ENCODE measurements at places on chromosomes 13 and 19.

DNA sequence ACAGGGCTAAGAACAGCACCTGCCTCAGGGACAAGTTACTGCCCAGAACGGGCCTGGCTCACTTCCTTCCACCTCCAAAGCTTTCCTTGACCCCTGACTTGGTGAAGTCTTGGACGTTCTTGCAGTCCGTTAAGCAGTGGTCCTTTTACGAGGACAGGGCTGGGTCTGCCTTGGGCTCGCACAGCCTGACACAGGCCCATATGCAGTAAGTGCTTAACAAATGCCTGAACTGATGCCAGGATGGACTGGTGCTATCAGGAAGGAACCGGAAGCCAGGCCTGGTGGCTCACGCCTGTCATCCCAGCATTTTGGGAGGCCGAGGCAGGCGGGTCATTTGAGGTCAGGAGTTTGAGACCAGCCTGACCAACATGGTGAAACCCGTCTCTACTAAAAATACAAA lies 1.8 kb upstream of the PLK5 start:
- no peak for DNase-seq

- no peak for DNase-seq
Observed at GRCh38 chr13:44770951-44771350, 194.8 kb upstream of the TSC22D1 start.

- no peak for DNase-seq
Observed at GRCh38 chr13:78309497-78310180, 293.7 kb downstream of the POU4F1 start.

GRCh38 chr13:71254384-71254783 lies 612.6 kb downstream of the DACH1 start:
- DNase-seq = no peak

GRCh38 chr13:26618726-26619125 lies 61.2 kb downstream of the WASF3 start:
- no peak for DNase-seq

DNA sequence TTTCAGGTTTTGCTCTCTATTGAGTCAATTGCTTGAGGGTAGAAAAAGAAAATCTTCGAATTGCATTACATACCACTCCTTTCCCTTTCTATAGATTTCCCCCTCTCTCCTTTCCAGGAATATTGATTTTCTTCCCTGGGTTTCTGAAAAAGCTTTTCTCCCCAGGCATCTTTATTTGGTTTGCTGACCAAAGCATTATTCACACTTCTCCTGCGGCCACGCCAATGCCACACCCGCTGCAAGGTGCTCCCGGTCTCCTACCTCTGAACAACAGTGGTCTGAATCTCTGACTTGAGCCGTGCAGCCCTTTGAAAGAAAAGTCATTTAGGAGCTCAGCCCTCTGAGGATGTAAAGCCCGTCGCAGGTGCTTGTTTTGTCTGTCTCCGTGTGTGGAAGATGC lies 350.9 kb upstream of the TMTC4 start:
- DNase-seq = no peak

DNA sequence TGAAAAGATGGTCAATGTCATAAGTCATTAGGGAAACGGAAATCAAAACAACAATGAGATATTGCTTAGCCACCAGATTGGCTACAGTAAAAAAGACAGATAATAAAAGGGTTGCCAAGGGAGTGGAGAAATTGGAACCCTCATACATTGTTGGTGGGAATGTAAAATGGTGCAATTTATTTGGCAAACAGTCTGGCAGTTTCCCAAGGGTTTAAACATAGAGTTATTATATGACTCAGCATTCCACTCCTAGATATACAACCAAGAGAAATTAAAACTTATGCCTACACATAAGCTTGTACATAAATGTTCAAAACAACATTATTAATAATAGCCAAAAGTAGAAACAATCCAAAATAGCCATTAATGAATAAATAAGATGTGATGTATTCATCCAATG lies 9.9 kb upstream of the ZNF227 start:
- DNase-seq = no peak

GRCh38 chr19:19636573-19637185 lies 6.8 kb downstream of the GMIP start:
- no peak for DNase-seq

DNA sequence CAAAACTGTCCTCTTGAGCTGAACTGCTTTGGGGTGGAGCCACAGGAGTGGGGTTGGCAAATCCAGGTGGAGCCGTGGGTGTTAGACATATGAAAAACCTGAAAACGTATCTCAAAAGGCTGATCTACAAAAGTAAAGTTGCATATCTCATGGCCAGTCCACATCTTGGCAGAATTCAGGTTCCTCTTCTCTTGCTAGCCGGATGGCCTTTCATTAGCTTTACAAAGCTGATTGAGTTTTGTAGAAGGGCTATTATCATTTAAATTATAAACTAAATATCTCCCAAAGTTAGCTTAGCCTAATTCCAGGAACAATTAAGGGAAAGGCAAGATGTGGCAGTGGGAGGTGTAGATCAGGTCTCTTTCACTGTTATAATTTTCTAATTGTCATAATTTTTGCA lies 1427.7 kb downstream of the EFNB2 start:
- DNase-seq = no peak

DNA sequence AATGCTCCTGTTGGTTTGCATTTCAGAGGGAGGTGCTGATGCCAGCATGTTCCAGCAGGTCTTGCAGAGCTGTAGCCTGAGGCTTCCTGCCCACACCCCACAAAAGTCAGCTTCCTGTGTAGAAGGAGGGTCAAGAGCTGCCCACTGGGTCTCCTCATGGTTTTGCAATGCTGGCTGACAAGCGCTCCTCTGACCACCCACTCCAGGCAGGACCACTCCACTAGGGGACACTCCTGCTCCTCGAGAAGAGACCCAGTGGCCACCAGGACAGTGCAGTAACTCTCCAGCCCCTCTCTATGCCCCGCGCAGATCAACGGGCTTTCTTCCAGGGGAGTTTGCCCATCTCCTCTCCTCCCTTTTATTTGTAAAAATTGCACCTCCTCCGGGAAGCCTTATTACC lies 72.9 kb upstream of the UQCRFS1 start:
- no peak for DNase-seq

- DNase-seq = no peak
Observed at GRCh38 chr13:99265162-99265800, 7.1 kb upstream of the GPR18 start.
